Activated T-helper 2 cell treated with anti-CD3 and anti-CD28 coated beads, Interferon-gamma antibody, Interleukin-2, Interleukin-4, amounts not matched to agents 10 μg/mL and 5 μg/mL and 100 μg/mL, durations not matched to agents 14 hours and 24 hours and 36 hours (primary cell): ENCODE measurements at places on chromosomes 5 and 9. TPM values are rescaled to one million over a fixed set of nuclear protein-coding genes. Genes with fewer than 3 reads are reported as not detected.

Gene KCNV2
- total RNA-seq: not detected in 2 replicates

Gene BAAT
- total RNA-seq: not detected in 2 replicates

Gene PPP3R2
- not detected in 2 replicates for total RNA-seq

Gene C1QTNF3
- total RNA-seq: 1.5 and 1.7 TPM in 2 replicates
